ENCODE measurements at places on chromosomes 1 and 21.
A peak's percentile ranks its signal among the peaks of the same experiment; 100 is the strongest.

- DNase-seq, result no peak
These were observed 12.8 kb downstream of the CASQ2 start for GRCh38 chr1:115755456-115756370.

DNA sequence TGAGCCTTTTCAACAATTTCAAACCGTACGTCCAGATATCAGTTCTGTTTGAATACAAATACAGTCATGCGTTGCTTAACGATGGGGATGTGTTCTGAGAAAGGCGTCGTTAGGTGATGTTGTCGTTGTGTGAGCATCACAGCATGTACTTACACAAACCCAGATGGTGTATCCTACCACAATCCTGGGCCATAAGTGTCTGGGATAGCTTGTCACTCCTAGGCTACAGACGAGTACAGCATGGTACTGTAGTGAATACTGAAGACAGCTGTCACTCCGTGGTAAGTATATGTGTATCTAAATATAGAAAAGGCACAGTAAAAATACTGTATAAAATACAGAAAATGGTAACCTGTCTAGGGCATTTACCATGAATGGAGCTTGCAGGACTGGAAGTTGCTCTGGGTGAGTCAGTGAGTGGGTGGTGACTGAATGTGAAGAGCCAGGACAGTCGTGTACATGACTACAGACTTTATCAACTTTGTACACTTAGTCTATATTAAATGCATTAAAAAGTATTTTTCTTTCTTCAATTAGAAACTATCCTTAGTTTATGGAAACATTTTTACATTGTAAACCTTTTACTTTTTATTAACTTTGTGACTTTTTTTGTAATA lies 10.5 kb upstream of the OR2W3 start:
- no peak for DNase-seq

- DNase-seq, result no peak
These were observed 93.6 kb downstream of the LEPR start for GRCh38 chr1:65514041-65514440.

- no peak for DNase-seq
These were observed 71.5 kb downstream of the MACF1 start for GRCh38 chr1:39275836-39276507.

- DNase-seq, result peak; percentile 86
These were observed 12.4 kb downstream of the LMNA start for GRCh38 chr1:156126630-156127534.

DNA sequence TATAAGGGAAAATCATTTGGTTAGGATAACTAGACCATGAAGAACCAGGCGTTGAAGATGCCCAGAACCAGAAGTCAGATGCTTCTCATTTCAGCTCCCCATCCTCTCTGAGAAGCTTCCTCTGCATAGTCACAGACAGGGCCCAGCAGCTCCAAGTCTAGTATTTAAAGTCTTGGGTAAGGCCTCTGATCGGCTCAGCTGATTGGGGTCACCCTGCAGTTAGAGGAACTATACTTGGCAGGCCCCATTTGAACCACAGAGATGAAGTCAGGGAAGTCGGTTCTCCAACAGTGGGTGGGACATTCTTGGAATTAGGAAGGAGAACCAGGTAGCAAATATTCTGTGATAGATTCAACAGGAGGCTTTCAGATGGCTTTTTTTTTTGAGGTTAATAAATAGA lies 48.3 kb downstream of the SLC22A15 start:
- no peak for DNase-seq

DNA sequence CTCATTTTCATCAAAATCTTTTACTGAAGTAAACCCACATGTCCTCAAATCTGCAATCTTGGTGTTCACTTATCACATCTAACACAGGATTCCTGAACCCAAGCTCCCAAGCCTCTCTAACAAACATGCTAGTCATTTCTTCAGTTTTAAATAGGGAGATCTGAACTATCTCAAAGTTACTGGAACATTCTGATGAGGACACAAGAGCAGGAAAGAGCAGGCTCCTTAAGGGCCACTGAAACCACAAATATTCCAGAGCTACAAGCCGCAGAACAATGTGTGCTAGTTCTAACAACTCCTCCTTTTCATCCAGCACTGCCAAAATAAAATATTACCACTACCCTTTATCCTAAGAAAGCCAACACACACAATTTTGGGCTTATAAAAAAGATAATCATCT lies 38.9 kb downstream of the WARS2 start:
- no peak for DNase-seq

Data from stimulated activated naive CD8-positive, alpha-beta T cell treated with anti-CD3 and anti-CD28 coated beads, Interleukin-15, Interleukin-2, amounts not matched to agents 100 U/mL and 50 U/mL, for 24 hours (primary cell).